ENCODE measurements at places on chromosomes 3 and 15. TPM values are rescaled to one million over a fixed set of nuclear protein-coding genes. Genes with fewer than 3 reads are reported as not detected.
A peak's percentile ranks its signal among the peaks of the same experiment; 100 is the strongest.

The GP9 gene
- not detected for polyA plus RNA-seq

The SLC26A6 gene
- polyA plus RNA-seq = 14.5 TPM

The LRRC31 gene
- polyA plus RNA-seq = not detected

DNA sequence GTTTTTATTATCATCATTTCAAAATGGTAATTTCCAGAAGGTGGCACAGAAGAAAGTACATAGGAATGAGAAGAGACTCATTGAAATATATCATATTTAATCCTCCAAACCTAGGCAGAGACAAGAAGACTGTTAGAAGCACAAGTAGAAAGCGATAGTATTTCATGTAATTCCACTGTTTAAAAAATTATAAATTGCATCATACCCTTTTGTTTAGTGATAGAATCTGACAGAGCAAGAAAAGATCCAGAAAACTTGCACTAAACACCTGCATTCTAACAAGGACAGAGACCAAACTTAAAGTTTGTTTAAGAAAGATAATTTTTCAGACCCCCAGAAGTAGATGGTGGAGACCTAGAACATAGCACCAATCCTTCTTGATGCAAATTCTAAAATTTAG, 56.9 kb upstream of the CD96 start:
- no peaks in the 10 kb centered on the region for H3K27me3 ChIP-seq
- H3K27ac ChIP-seq = no peak overlapping the region
- no peaks in the 10 kb centered on the region for H3K36me3 ChIP-seq
- no peak for DNase-seq

- H3K4me3 ChIP-seq = no peak overlapping the region
- H3K4me1 ChIP-seq = no peaks in the 10 kb centered on the region
- no peak overlapping the region for H3K27ac ChIP-seq
- no peaks in the 10 kb centered on the region for H3K27me3 ChIP-seq
Observed at GRCh38 chr3:159102001-159102400, 300.1 kb downstream of the MFSD1 start.

- H3K4me1 ChIP-seq = no peaks in the 10 kb centered on the region
- H3K4me3 ChIP-seq = no peak overlapping the region
- DNase-seq = no peak
- no peaks in the 10 kb centered on the region for H3K36me3 ChIP-seq
- H3K27me3 ChIP-seq = no peaks in the 10 kb centered on the region
Observed at GRCh38 chr15:31590609-31591008, 264.0 kb downstream of the KLF13 start.

DNA sequence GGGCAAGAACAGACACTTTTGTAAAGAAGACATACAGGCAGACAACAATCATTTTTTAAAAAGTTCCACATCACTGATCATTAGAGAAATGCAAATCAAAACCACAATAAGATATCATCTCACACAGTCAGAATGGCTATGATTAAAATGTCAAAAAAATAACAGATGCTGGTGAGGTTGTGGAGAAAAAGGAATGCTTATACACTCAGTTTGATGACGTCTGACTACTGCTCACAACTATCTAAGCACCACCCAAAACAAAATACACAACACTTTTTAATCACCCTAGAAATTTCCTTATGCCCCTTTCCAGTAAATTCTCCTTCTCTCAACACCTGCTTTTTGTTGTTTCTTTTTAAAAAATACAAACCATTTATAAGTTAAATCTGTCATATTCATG, 228.8 kb downstream of the ISL2 start:
- H3K36me3 ChIP-seq = no peaks in the 10 kb centered on the region
- DNase-seq = no peak
- H3K4me3 ChIP-seq = no peak overlapping the region
- H3K27me3 ChIP-seq = no peaks in the 10 kb centered on the region

GRCh38 chr15:58770519-58770856, 614 bp upstream of the MINDY2 start:
- no peaks in the 10 kb centered on the region for H3K36me3 ChIP-seq
- peak overlapping the region; percentile 92 for H3K4me3 ChIP-seq
- H3K27me3 ChIP-seq = no peaks in the 10 kb centered on the region
- DNase-seq = no peak

GRCh38 chr3:188854772-188855149, 317.0 kb upstream of the TPRG1 start:
- no peak for DNase-seq
- no peak overlapping the region for H3K27ac ChIP-seq
- H3K4me1 ChIP-seq = peaks cover 6% of the 10 kb centered on the region
- no peak overlapping the region for H3K4me3 ChIP-seq

GRCh38 chr3:112611752-112612515, 29.0 kb downstream of the CCDC80 start:
- H3K27ac ChIP-seq = no peak overlapping the region
- DNase-seq = no peak
- no peaks in the 10 kb centered on the region for H3K36me3 ChIP-seq
- H3K27me3 ChIP-seq = no peaks in the 10 kb centered on the region

GRCh38 chr3:126996905-126997304, 14.0 kb downstream of the PLXNA1 start:
- no peak overlapping the region for H3K27ac ChIP-seq
- H3K4me1 ChIP-seq = peaks cover 9% of the 10 kb centered on the region
- H3K27me3 ChIP-seq = no peaks in the 10 kb centered on the region
- no peaks in the 10 kb centered on the region for H3K36me3 ChIP-seq
- no peak overlapping the region for H3K4me3 ChIP-seq
